CD4-positive, alpha-beta T cell treated with Interleukin-21 for 1 hour (primary cell): ENCODE measurements at places on chromosomes 12 and 14.
A peak's percentile ranks its signal among the peaks of the same experiment; 100 is the strongest.

- DNase-seq: no peak
These were observed at the start of gene RIMBP2 for GRCh38 chr12:130715998-130716968. TSS of gene RIMBP2 (minus strand) at chr12:130716299. CDS start at chr12:130479013, 237,286 bp downstream.

- peak; percentile 83 for DNase-seq
These were observed 1.9 kb upstream of the PTMS start for GRCh38 chr12:6764011-6764828.

DNA sequence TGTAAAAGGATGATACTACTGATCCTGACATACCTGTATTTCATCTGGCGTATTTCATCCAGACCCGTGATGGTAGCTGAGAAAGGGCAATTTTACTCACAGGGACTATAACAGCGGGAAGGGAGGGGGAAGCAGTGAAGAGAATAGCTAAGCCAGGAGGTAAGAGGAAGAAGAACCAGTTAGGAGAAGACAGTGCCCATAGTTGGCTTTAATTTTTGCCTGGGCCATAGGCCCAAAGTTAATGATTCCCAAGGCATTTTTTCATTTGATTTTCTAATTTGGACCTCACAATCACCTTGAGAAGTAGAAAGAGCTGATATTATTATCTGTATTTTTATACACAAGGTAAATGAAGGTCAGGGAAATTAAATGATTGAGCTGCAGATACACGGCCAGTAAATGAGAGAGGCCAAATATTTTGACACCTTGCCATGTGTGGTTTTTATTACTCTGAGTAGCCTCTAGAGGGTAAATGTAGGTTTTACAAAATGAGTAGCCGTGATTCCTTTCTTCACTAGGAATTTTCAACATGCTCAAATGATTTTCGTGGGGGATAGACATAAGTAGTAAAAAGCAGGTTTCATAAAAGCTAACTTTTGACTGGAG, 382.2 kb downstream of the FUT8 start:
- DNase-seq: no peak

DNA sequence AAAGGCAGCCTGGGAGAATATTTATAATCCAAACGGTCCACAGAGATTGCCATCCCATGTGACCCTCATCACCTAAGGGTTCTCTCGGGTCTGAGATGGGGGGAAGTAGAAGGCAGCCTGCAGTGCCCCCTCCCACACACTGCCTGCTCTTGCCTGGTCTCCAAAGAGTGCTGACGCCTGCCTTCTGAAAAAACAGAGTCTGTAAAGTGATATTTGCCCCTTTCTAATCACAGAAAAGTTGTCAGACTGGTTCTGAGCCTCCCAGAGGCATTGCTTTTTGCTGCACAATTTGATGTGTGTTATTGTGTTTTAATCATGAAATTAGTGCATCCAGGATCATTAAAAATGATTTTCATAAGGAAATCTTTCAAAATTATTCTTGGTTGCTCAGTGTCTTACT, 59.2 kb downstream of the TMEM30B start:
- DNase-seq: no peak

DNA sequence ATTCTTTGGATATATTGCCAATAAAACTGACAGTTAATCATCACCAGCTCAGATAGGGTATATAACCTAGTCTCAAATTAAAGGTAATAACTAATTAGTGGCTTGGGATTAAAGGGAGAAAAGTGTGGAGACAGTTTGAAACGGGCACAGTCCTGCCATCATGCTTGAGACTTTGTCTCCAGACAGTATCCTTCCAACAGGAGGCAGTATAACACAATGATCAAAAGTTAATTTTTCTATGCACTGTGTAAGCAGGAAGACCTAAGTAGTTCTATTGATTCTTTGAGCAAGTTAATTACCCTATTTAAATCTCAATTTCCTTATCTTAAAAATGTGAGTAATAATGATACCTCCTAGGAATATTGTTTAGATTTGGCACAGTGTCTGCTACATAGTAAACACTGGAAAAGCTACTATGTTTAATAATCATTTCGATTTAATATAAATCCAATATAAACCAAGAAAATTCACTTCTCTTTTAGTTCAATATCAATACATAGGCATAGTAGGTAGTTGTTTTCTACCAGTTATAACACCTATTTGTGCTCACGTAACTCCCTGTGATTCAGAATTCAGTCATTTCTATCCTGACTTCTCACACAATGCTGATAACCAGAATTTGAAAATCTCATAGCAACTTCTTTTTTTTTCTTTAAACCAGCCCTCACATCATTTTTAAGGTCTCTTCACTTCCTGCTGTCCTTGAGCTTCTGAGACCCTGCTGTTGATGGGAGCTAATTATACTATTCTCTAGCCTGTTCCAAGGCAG, 53.7 kb downstream of the GALNT4 start:
- peak; percentile 71 for DNase-seq

GRCh38 chr14:84482256-84483071, 1047.5 kb upstream of the FLRT2 start:
- DNase-seq: no peak

DNA sequence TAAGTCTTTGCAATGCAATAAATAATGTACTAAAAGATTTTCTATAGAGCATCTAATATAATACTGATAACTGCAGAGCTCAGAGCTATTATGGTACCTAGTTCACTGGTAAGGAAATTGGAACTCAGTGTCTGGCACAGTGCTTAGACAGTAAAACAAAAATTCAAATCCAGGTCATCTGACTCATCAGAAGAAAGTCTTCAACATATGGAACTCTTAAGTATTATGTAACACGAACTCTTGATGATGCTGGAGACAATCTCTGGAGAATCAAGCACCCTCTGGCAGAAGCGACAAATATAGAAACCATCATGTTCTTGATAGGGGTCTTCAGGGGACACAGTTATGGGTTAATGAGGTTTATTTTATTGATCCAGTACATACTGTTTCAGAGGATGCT, 37.3 kb upstream of the TRHDE start:
- DNase-seq: no peak

DNA sequence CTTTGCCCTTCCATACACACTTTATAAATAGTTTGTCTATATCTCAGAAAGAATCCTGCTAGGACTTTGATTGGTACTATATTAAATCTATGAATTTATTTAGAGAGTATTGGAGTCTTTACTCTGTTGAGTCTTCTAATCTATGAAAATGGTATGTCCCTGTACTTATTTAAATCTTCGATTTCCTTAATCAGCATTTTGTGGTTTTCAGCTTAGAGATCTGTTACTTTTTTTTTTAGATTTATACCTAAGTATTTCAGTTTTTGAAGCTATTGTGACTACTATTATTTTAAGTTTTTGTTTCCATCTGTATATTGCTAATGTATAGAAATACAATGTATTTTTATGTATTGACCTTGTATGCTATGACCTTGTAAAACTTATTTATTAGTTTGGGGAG, 13.4 kb upstream of the IFI27L2 start:
- no peak for DNase-seq

DNA sequence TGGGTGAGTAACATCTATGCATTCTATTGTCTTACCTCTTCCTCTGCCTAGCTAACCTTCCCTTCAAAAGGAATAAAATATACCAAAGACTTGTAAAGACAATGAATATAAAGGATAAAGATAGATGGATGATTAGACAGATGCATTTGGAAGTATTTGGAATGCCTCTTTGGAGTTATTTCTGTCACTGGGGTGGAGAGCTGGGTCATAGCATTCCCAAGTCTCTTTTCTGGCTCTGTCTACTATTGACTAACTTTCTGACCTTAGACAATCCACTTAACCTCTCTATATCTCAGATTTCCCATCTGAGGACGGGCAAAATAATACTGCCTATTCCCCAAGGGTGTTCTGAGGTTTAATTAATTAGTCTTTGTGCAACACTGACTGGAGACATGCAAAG, 517.4 kb downstream of the DIO2 start:
- no peak for DNase-seq

GRCh38 chr12:31234955-31235867, 90.7 kb downstream of the SINHCAF start:
- DNase-seq: no peak

GRCh38 chr12:98424726-98425401, 90.5 kb upstream of the TMPO start:
- DNase-seq: peak; percentile 57

- DNase-seq: no peak
These were observed 302.8 kb downstream of the FSCB start for GRCh38 chr14:44204061-44204835.

DNA sequence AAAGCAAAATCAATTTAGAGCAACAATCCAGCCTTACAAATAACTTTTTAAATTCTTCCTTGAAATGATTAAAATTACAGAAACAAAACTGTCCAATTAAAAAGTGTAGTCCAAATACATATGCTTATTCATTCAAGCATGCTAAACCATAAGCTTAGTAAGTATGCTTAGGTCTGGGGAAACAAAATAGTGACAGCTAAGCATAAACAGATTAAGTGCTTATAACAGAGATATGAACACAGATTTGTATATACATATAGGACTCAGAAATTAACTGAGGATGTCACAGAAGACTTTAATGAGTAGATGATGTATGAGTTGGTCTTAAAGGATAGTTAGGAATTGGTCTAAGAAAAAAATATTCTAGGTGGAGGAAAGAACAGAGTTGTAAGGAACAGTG, 41.8 kb downstream of the SCAF11 start:
- DNase-seq: no peak
